ENCODE measurements at places on chromosomes 16 and 17.

DNA sequence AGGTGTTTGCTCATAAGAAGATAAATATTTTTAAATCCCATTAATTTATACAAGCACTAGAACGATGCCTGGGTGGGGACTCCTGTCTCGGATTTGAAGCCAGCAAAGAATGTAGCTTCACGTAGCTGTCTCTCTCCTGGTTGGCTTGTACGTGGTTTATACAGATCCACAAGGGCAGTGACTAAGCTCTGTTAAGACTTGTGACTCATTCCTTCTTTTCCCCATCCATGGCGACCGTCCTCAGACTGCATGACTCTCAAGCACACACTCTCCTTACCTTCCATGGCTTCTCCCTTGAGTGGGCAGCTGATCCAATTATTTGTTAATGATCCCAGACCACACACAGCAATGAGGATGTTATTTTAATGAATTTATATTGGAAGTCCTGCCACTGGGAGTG lies 679.7 kb upstream of the SOX9 start:
- peak; percentile 47 for DNase-seq

DNA sequence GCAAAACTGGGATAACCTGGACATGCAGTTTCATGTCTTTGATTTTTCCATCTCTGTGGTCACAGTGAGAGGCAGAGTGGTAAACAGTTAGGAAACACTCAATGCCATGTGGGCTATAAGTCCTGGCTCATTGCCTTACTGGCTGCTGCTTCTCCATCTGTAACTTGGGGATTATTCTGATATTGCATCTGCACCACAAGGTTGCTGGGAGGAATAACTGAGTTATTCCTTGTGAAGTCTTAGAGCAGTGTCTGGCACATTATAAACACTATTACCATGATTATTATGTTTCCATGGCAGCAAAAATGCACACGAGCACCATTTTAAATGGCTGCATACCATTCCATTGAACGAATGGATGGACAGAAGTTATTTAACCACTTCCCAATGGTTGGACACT lies 111.7 kb upstream of the CDH5 start:
- DNase-seq: no peak

GRCh38 chr16:46627746-46628145 lies 6.6 kb upstream of the SHCBP1 start:
- no peak for DNase-seq

- DNase-seq: no peak
Observed at GRCh38 chr17:4533523-4534504, 21.4 kb downstream of the MYBBP1A start.

DNA sequence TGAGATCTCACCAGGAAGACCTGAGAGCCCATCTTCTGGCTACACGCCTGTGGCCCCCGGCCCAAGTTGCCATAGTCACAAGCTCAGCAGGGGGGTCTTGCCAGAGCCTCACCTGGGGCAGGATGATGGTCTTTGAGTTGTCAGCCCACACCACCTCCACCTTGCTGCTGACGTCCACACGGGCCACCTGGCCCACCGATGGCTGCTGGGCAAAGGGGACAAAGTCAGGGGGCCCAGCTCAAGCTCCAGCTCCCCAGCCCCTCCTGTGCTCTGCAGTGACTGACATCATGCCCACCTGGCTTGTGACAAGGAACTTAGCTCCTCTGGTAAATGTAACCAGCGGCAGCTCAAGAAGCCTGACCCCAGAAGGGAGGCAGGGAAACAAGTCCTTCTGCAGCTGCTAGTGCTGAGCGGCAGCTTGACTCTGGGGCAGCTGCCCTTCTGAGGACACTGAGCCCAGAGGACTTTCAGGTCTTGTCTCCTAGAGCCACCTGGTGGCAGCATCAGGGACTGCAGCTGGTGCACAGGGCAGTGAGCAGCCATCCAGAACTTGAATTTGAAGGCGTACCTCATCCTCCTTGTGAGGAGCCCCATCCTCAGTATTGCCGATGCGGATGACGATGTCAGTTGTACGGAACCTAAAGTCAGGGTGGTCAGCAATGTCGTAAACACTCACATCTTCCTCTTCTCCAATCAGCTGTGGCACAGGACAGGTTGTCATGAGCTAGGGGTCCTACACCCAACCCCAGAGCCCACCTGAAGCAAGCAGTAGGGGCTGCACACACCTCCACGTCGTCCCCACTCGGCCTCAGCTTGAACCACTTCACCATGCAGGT lies 13.5 kb downstream of the SPHK1 start:
- DNase-seq: no peak

- no peak for DNase-seq
Observed at GRCh38 chr17:39709998-39710964, 10.4 kb downstream of the ERBB2 start.

DNA sequence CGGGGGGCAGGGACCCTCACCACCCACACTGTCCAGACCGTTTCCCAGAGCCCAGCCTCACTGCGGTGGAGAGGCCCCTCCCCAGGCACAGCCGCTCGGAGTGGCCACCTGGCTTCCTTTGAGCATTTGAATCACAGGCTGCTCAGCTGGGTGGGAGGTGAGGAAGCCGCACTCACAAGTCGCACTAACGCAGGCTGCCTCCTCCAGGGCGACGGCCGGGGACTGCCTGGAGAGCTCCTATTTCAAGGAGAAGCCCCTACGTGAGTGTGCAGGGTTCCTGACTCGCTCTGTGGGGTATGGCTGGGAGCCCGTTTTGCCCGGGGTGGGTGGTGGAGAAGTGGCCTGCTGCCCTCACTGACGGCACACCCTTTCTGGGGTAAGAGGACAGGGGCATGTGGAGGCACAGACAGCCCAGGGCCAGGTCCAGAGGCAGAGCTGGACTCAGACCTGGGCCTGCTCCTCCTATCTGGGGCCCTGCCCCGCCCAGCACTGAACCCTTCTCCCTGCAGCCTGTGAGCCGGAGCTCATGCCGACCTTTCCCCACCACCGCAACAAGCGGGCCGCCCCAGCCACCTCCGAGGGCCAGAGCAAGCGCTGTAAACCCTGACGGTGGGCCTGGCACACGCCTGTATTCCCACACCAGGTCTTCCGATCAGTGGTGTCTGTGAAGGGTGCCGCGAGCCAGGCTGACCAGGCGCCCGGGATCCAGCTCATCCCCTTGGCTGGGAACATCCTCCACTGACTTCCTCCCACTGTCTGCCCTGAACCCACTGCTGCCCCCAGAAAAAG lies 6.2 kb downstream of the SPATA2L start:
- no peak for DNase-seq

DNA sequence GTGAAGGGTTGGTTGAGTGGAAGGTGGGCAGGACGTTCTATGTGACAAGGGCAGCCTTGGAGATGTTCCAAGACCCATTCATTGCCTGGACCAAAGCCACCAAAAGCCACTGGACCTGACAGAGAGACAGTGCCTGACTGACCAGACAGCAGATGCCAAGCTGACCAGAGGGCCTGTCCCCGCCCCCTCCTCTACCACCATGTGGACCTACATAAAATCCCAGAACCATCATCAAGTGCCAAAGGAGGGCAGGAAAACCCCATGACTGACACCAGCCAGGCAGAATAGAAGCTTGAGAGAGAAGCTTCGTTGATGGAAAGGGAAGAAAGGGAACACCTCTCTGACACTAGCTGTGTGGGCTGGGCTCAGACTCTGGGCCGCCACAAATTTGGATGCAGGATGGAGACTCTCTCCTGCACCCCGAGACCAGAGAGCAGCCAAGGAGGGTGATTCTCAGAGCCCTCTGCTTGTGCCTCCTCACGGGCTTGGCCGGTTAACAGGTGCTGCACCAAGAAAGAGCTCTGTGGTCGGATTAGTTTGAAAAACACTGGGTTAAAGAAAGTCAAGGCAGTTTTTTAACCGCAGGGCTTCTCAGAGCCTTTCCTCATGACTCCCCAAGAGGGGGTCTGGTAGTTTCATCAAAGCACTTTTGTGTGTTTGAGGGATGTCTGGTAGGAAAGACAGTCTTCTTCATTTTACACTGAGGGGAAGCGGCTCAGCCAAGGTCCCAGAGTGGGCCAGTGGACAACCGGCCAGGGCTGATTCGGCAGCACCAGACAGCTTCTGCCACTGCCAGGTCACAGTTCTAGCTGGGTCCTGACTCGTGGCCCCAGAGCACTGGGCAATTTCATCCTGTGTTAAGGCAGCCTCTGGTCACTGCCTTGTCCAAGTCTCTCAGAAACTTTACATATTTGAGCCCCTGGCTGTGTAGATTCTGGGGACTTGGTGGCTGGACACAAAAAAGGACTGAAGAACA lies 1.7 kb downstream of the TNFRSF13B start:
- DNase-seq: no peak

DNA sequence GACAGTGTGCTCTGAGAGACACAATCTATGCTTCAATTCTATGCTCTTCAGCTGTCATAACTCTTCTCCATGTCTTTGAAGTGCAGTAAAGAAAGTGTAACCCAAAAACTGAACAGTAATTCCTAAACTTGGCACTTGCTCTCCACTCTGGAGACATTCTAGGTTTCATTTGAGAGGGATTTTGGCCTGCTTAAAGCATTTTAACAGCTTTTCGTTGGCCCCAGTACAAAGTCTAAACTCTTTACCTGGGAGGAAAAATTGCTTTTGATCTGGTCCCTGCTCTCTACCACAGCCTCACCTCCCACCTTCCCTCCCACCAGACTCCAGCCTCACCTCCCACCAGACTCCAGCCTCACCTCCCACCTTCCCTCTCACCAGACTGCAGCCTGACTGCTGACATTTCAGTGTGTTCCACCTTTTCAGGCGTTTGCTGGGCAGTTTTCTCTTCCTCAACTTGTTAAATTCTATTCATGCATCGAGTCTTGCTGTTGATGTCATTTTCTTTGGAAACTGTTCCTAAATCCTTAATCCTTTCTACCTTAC lies 132.6 kb downstream of the RPTOR start:
- DNase-seq: no peak

- DNase-seq: peak; percentile 10
Observed at GRCh38 chr16:47848421-47849109, 307.2 kb downstream of the ABCC12 start.

DNA sequence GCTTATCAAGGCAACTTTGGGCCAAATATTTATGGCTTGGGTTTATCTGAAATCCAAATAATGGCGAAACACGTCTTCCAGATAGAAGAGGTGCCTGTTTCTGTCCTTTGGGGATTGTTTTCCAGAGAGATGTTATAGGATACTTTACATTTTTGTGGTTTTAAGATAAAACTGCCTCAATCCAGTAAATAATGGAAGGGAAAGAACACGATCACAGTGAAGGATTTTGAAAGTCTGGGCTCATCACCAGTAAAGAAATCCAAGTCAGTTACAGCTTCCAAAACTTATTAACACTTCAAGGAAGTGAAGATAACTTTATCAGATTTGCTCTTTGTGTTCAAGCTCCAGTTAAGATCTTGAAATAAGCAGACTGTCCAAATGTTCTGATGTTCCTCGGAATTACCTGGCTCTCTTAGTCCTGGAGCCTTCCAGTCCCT lies 30.1 kb downstream of the DNAH2 start:
- DNase-seq: peak; percentile 53

- no peak for DNase-seq
Observed at GRCh38 chr16:11236461-11237254, 19.3 kb downstream of the SOCS1 start.

DNA sequence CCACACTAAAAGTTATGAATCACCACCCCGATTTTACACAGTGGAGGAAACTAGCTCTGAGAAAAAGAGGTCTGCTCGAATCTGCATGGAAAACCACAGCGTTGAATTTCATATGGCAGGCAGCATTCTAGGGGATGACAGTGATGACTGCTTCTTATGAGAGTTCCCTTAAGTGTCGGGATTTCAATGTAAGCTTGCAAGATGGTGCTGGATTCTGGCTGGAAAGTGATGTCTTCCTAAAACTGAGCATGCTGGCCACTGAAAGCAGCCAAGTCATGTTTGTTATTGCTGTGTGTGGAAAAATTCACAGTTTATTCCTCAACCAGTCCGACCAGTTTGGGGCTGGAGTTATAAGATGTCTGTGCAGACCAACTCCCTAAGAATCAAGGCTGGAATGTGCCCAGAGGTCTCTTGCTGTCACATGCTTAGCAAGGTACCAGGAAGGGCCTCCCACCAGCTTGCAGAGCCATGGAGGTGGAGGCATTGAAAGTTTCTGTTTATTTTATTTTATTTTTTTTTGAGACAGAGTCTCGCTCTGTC lies 37.2 kb upstream of the GAN start:
- no peak for DNase-seq

DNA sequence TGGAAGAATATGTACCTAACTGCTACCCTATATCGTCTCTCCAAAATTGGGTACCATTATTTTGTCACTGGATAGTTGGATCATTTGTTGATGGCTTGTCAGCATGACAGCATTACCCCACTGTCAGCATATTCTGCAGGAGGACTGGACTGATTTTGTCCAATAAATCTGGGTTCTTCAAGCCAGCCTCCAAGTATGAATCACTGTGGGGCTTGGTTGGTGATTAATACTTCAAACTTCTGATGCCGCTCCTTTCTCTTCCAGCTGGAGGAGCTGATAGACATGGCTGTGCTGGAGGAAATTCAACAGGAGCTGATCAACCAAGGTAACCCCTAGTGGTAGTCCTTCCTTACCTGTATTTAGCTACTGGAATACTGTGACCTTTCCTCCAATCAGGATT lies 2.5 kb downstream of the RPAIN start:
- no peak for DNase-seq

- DNase-seq: no peak
Observed at GRCh38 chr16:2821487-2822157, 4.6 kb downstream of the PRSS21 start.

DNA sequence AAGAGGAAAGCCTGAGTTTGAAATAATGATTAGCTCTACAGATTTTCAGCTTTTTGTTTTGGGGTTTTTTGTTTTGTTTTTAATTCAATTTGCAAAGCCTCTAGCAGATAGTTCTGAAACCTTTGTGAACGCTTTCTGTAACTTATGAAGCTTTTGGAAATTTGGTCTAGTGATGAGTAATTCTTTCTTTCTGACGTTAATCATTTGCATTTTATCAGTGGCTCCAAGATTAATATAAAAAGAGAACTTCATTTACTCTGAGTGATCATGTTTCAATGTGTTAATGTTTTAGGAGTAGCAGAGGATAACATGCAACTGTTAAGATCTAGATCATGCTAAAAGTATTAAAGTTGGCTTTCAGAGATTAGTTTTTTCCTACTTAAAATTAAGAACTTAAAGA lies 160.3 kb upstream of the TBX2 start:
- no peak for DNase-seq

DNA sequence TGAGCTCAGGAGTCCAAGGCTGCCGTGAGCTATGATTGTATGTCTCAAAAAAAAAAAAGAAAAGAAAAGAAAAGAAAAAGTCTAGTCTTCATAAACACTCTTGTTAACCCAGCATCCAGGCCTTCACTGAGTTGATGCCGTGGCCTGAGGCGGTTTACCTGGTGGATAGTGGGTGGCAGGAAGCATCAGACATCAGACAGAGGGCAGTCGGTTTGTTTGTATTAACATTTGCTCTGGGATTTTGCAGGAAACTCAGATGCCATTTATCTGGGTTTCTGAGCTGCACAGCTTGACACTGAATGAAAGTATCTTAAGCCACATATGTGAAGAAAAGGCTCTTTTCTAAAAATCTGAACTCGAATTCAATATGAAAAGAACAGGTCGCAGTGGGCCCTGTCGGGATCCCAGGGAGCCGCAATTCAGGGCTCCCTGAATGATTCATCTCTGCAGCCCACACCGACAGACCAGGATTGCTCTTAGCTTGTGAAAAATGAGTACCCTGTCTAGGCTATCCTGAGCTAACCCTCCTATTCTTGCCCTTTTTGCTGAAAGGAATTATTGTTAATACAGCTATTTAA lies 1.1 kb upstream of the DBNDD1 start:
- DNase-seq: no peak

- DNase-seq: no peak
Observed at GRCh38 chr16:71826533-71827017, 17.9 kb upstream of the AP1G1 start.

GRCh38 chr17:64145375-64145750 lies 15.4 kb upstream of the ERN1 start:
- no peak for DNase-seq

GRCh38 chr17:59300941-59301340 lies 30.5 kb upstream of the YPEL2 start:
- no peak for DNase-seq
